OCI-LY7 (cell line): ENCODE measurements at places on chromosomes 5 and 9.

DNA sequence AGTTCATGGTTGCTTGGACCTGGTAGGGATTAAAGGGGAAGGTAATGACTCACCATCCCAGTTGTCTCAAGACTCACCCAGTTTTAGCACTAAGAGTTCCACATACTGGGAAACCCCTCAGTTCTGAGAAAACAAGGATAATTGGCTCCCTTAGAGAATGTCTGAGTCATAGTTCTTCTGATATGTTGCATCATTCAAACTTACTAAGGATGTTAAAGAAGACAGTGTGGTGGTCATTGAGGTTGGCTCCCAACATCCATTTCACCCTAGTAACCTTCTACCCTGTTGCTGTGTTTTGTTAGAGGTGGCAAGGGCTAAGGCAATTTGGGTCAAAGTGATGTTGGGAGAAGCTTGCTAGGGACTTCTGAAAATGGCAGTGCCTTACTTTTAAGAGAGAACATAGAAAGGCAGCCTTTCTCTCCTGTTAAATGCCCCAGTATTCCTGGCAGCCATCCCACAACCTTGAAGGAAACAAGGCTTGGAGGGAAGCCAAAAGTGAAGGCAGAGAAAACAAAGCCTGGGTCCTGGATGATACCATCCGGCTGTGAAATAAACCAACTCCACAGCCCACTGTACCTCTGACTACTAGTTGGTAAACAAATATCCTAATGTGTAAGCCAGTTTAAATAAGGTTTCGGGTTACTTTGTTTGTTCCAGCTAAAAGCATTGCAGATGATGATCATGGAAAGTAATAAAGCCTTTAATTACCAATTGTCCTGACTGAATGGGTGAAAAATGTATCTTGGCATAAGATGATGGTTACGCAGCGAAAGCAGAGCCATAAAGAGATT is 80.4 kb upstream of the ADAMTSL1 start:
- DNase-seq: no peak

GRCh38 chr5:41924526-41924871 is 582 bp upstream of the FBXO4 start:
- no peak for DNase-seq

DNA sequence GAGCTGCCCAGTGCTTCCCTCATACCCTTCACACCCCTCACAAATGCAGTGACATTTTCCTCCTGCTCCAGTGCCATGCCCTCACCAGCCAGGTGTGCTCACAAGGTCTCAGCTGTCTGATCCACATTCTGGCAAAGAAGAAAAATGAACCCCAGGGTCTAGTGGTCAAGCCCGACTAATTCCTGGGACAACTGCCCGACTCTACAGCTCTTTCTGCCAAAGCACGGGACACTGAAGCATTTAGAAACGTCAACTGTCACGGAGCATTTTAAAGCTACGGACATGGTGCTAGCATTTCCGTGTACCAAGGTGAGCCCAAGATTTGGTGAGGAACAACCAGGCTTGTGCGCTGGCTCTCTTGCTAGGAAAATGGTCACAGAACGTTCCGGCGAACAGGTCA is 56.8 kb upstream of the PHYKPL start:
- DNase-seq: no peak

GRCh38 chr9:22379272-22379671 is 67.4 kb upstream of the DMRTA1 start:
- no peak for DNase-seq

GRCh38 chr9:81424431-81424830 is 264.9 kb downstream of the TLE1 start:
- DNase-seq: no peak

DNA sequence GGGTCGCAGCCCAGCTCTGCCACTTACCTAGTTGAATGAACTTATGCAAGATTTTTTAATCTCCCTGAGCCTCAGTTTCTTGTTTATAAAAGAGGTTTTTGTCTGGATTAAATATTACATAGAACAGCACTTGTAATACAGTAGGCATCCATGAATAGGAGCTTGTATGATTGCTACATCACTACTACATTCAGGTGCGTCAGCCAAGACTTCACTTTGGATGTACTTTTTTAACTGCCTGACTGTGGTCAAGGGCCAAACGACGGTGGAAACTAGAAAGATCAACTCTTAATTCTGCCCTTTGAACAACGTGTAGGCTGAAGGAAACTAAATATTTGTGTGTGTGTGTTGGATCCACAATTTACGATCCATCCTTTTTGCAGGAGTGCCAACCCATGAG is 172.8 kb downstream of the RFK start:
- no peak for DNase-seq

DNA sequence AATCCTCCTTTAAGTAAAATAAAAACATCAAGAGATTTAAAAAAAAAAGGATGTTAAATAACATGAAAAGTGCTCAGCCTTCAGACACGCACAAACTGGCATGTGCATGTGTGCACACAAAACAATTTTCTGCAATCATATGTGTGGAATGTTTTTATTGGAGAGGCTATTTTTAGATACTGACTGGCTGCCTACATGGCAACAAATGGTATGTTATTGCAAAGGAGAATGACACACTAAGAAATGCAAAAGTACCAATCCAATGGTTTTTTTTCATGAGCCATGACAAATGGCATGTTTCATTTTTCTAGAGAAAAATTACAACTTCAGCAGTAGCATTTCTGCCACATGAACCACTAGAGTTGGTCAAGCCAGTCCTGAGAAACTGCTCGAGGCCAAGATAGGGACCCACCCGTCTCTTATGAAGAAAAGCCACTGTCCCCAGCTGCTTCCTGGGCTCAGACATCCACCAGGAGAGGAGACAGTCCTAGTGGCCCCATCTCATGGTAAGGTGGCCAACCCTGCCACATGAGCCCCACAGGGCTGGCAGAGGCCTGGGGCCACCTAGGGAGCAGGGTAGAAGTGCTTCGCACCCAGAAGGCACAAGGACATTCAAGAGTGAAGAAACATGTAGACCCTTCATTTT is 116.4 kb downstream of the MYO10 start:
- DNase-seq: no peak

DNA sequence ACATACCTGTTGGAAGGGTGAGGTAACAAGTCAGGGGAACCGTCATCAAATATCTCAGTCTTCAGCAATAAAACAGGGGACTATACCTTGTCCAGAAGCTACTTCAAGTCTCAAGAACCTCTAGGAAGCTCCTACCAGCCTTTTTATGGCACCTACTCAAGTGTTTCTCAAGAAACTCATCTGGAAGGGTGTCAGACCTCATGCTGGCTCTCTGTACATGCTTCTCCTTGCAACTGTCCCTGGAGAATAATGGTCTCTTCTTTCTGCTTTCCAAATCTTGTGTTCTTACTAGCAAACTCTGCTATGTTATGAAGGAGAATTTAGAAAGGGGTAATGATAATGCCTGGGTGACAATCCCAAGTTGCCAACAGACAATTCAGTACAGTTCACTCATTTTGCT is 8.3 kb upstream of the PTAR1 start:
- no peak for DNase-seq

GRCh38 chr9:113677057-113677456 is 199.1 kb upstream of the ZNF618 start:
- no peak for DNase-seq

DNA sequence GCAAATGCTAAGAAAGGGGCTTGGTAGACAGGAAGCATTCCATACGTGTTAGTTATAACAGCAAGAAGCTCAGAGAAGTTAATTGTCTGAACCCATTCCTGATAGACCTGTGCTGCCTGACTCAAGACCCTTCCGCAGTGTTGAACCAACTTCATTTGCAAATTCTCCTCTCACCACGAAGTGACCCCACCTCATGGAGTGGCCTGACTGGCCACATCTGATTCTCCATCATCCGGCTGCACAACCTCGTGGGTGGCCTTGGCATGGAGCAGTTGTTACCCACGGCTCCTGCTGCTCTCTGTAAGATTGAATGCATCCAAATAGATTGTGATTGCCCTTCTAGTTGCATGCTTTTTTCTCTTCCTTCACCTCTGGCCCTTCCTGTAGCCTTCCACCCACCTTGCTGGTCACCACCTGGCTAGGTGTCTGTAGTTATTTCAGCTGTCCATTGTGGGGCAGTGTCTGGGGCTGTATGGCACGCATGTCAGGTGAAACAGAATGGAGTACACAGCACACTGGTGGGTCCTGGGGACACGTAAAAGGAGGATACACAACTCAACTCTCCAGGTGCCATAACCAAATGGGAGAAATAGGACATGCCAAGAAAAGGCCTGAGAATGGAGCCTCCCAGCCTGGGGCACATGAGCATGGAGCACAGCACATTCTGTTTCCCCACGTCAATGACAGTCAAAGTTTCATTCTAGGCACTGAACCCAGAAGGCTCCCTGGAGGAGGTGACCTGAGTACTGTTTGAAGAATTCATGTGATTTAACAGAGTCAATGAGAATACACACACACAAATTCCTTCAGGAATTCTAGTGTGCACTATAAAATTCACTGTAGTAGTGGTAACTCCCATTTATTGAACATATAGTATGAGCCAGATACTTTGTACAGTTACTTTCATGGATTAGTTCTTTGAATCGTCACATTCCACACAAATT is 70.5 kb upstream of the PTCH1 start:
- no peak for DNase-seq

GRCh38 chr9:28410411-28410810 is 837.1 kb upstream of the C9orf72 start:
- no peak for DNase-seq

DNA sequence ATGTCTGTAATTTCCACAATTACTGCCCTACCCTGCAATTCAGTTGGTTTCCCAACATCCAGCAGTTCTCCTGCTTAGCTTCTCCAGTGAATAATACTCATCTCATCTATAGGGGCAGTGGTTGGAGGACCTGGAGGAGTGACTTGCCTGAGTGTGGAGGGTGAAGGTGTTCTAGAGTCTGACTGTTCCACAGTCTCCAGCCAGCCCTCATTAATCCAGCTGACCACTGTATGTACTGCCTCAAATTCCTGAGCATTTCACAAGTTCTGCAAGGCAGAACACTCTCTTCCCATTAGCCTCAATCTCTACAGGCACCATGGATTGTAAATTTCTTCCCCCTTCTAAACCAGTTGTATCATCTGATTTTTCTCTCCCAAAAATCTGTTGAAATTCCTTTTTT is 147.4 kb upstream of the NFIL3 start:
- no peak for DNase-seq

DNA sequence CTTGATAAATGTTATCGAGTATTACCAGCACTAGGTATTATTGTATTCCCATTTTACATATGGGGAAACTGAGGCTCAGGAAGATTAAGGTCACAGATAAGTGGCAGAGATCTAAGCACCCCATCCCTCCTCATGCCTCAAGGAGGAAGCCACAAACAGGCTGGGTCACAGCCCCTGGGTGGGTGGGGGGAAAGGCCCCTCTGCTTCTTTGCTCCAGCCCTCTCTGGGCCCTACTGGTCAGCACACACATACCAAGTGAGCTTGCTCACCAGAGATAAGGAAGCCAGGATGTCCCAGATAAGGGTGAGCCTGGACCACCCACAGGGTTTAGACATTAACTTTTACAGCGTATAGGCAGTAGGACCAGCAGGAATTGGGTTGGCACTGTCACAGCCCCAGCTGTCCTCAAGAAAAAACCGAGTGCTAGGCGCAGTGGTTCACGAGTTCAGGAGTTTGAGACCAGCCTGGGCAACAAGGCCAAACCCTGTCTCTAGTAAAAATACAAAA is 45.3 kb downstream of the STK10 start:
- DNase-seq: no peak

GRCh38 chr5:143251190-143251589 is 152.3 kb downstream of the NR3C1 start:
- no peak for DNase-seq

GRCh38 chr5:74140409-74140808 is 500.1 kb downstream of the ENC1 start:
- DNase-seq: no peak

DNA sequence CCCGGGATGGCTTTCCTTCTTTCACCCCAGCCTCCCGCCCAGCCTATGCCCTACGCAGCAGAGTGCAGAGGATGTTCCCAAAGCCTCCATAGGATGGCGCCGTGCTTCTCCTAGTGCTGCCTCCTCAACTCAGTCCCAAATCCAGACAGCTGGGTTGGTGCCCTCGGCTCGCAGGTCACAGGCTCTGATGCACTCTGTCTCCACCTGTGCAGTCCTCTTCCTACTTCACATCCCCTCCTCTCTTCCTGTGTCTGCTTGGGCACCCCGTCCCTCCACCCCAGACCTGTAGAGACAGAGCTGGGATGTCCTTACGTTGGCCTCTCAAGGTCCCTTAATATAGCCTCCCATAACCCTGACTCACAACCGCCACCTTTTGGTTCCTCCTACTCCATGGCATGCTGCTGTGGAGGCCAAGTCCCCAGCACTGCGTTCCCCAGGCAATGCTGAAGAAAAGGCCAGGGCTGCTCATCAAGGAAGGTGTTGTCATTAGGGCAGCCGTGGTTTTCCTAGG is 314.4 kb downstream of the GADD45G start:
- DNase-seq: peak; percentile 40

DNA sequence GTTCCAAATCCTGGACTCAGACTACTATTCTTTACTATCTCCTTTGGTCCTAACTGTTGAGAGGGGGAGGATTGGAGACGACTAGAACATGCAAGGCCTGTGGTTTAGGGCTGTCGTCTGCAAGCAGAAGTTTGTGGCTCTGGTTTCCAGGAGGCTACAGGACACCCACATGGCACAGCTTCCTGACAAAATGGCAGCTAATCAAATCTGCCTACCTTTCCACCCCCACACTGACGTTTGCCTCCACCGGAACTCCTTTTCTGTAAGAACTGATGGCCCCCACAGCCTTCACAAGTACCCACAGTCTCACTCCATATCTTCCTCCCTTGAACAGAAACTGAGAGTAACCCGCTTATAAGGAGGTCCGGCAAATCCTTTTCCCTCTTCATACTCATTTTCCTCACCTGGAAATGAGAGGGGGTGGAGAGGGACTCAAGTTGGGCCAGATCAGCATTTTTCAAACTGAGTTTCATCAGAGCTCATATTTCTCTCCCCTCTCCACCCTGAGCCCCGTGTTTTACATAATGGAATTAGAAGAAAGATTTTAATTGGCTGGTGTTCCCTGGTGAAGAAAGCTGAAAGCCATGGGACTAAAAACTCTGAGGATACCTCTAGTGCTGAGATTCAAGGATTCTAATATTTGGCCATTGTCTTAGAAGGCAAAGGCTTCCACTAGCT is 5.2 kb downstream of the SLC31A2 start:
- no peak for DNase-seq

GRCh38 chr9:74499770-74500583 is 2.8 kb downstream of the RORB start:
- DNase-seq: no peak

- peak; percentile 83 for DNase-seq
These were observed 779 bp downstream of the FAM13B start for GRCh38 chr5:138032028-138032571.

DNA sequence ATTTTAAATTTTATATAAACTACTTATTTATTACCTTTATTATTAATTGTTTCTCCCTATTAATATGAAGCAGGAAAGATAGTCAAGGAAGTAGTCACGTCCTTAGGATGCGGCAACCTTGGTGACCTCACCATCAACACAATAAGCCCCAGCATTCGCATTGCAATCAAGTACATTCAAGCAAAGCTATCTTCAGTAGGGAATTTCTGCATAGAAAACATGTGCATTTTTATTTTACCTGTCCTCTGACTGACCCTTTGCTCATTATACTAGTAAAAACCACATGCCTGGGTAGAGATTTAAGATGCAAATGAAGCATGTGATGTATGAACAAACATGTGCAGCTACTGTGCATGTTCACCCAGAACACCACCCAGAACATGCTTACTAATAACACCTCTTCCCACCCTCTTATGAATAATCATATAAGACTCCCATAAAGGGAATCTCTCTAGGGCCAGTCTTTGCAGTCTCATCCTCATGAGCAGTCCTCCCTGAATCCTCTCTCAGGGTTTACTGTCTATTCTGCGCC is 869.6 kb downstream of the TAF11L14 start:
- no peak for DNase-seq
